ENCODE measurements at places on chromosomes 12 and 14.

DNA sequence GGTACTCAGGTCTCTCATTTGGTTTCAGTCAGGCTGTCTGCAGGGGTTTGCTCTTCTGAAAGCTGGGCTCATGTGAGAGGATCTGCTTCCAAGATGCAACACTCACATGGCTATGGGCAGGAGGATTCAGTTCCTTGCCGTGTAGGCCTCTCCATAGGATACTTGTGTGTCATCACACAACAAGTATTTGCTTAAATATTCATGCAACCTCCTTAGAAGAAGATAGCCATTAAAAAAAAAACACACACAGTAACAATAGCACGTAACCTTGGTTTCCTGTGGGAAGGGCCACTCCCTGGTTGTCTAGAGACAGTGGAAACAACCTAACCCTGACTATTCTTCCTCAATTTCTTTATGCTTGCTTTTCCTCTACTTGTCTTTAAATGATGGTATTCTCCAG lies 31.8 kb upstream of the CLEC4E start:
- DNase-seq: no peak

GRCh38 chr12:28961948-28962384 lies 187.1 kb upstream of the FAR2 start:
- DNase-seq: no peak

- no peak for DNase-seq
Measured at GRCh38 chr12:9081667-9082427, 33.9 kb downstream of the A2M start.

DNA sequence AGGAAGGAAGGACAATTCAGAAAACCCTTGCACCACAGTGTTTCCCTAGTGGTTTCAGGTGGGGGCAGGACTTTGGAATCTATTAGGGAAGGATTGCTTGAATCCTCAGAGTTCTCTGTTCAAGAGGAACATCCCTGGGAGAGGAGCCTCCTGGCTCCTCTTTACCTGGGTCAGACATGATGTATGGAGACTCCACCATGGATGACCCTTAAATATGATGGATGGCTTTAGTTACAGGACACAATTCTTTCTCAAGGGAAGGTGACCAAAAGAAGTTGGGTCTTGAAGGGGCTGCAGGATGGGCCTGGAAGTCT lies 396.6 kb downstream of the NRXN3 start:
- no peak for DNase-seq

GRCh38 chr14:61719344-61720293 lies 24.3 kb downstream of the HIF1A start:
- DNase-seq: no peak

DNA sequence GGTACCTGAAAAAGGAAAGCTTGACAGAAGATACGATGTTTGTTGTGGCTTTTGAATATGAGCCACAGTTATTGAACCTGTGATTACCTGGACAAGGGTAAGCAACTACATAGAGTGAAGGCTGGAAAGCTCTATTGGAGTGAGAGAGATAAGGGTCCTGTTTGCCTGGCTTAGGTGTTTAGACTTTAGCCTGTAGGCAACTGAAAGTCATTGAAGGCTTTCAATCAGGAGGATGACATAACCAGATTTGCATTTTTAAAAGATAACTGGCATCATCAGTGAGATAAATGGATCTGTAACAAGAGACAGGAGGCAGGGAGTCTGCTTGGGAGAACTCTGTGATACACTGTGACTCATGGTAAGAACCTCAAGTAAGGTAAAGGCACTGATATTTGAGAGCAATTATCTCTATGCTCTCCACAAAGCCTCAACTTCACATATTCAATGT lies 128.9 kb upstream of the SOX5 start:
- DNase-seq: no peak

GRCh38 chr12:71071536-71072097 lies 86.2 kb downstream of the TSPAN8 start:
- no peak for DNase-seq

All from A549 (cell line).